KG1 (cell line): ENCODE measurements at places on chromosomes 7 and 10.

- no peak for DNase-seq
Measured at GRCh38 chr7:128030263-128030653, 979 bp downstream of the LRRC4 start.

- no peak for DNase-seq
Measured at GRCh38 chr7:7693881-7694280, 24.5 kb downstream of the RPA3 start.

DNA sequence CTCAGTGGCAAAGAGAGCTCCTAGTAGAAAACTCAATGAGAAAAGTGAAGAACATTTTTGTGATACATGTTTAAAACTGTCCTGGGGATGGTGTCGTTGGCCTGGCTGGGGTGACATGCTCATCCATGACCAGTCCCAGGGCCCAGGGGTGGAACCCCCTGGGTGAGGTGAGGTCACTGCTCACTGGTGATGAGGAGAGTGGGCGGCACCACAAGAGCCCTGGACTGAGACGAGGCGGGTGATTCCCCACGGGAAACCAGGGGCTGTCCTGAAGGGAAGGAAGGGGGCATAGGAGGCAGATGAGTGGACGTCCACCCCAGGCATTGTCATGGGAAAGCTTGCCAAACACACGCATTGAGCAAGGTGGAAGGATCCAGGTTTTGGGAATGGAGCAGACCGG lies 54.6 kb downstream of the HTR5A start:
- DNase-seq: no peak

- DNase-seq: no peak
Measured at GRCh38 chr7:33733870-33734650, 171.3 kb upstream of the BMPER start.

GRCh38 chr7:1113548-1113885 lies 25.6 kb downstream of the GPER1 start:
- DNase-seq: no peak

- no peak for DNase-seq
Measured at GRCh38 chr7:97639036-97639435, 92.8 kb upstream of the TAC1 start.

DNA sequence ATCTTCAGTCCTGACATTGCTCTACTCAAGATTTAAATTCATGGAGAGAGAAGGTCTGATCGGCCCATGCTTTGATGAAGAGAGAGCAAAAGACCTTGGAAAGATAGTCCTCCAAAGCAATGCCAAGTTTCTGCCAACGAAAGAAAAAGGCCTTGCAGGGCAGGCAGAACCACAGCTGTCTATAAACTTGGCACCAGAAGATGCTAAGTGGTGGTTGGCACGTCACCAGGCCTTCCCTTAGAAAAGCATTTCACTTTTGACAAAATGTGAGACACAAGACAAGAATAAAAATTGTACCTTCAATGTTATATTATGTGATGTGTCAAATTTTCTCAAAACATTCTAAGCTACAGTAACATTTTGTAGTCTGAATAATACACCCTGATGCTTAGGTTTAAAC lies 42.0 kb upstream of the FGFR2 start:
- no peak for DNase-seq

GRCh38 chr7:110204527-110204926 lies 886.4 kb upstream of the LRRN3 start:
- DNase-seq: no peak

DNA sequence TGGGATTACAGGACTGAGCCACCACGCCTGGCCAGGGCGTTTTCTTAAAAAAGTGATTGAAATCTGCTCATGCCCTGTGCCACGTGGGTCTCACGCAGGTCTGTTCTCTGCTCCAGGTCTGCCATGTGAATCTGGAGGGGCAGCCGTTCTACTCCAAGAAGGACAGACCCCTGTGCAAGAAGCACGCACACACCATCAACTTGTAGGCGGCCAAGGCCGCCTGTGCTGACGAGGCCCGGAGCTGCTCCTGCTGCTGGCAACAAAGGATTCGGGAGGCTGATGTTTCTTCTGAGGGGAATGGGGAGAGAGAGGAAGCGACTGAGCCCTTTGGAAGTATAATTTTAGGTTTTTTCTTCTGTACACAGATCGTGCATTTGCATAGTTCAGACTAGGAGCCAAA lies 23.6 kb upstream of the BMPR1A start:
- DNase-seq: no peak

DNA sequence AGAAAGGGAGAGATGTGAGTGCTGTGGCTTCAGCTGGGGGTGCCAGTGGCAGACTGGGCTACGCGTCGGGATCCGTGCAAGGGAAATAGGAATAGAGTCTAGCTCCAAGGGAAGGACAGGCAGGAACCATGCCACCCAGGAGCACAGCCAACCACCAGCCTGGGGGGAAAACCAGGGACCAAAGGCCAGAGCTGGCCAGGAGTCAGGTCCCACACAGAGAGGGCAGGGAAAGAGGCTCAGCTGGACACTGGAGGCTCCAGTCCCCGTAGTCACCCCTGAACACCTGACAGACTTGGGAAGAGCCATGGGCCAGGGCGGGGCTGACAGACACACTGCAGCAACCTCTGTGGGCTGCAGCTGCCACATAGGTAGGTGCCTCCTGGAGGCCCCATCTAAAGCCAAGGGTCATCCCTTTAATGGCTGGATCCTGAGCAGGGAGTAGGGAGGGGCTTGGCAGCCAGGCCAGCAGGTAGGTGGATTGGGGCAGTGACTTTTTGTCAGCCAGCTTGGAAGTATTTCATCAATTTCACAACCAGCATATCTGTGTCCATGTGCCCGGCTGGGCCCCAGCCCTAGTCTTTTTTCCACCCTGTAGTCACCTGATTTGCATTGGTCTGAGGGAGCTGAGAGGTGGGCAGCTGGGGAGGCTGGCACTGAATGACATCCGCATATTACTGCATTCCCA lies 163.2 kb downstream of the SH2D4B start:
- DNase-seq: no peak

GRCh38 chr7:55110993-55111361 lies 92.2 kb downstream of the EGFR start:
- DNase-seq: no peak

DNA sequence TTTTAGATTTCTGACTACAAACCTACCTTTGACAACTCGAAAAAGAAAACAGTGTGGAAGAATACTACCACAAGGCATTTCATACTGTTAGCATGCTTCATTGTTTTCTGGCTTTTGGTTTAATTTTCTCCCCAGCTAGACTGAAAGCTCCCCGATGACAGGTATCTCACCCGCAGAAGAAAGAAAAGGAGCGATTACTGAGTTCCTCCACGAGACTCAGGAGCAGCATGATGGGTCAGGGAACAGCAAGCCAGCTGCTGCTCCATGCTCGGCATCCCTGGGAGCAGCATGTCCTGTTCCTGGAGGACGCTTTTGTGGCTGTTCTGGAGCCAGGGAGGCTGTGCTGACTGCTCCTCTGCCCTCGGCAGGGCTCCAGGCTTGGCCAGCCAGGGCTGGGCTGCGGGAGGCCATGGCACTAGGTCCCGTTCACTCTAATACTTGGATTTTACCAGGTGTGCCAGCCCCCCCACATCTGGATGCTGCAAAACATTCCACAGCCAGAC lies 133.4 kb downstream of the PRKAG2 start:
- DNase-seq: no peak

- DNase-seq: no peak
Measured at GRCh38 chr7:46680147-46680546, 759.1 kb upstream of the IGFBP3 start.

- no peak for DNase-seq
Measured at GRCh38 chr7:115980159-115980558, 50.4 kb downstream of the TFEC start.

DNA sequence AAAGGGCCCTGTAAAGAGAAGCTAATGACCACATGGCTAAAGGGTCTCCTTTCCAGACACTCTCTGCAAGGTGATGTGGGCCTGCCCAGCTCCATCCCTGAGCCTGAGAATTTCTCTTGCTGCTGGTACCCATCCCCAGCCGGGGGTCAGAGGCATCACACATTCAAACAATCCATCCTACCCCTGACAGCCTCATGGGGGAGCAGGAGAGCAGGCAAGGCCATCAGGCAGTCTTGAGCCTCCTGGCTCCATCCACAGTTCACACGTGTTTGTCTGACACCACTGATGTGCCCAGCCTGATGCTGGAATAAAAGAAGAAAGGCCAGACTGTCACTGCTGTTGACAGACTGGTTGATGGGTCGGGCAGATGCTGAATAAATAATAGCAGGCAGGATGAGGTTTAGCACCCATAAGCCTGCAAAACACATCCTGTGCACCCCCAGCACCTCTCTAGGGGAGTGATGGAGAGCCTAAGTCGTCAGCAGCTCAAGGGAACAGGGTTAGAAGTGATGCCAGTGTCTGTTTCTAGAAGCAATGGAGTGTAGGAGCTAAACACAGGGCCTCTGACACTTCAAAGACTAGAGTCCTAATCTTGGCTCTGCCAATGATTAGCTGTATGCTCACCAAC lies 43.5 kb downstream of the TLL2 start:
- DNase-seq: no peak

GRCh38 chr10:85926986-85927385 lies 439.6 kb downstream of the GRID1 start:
- DNase-seq: no peak

DNA sequence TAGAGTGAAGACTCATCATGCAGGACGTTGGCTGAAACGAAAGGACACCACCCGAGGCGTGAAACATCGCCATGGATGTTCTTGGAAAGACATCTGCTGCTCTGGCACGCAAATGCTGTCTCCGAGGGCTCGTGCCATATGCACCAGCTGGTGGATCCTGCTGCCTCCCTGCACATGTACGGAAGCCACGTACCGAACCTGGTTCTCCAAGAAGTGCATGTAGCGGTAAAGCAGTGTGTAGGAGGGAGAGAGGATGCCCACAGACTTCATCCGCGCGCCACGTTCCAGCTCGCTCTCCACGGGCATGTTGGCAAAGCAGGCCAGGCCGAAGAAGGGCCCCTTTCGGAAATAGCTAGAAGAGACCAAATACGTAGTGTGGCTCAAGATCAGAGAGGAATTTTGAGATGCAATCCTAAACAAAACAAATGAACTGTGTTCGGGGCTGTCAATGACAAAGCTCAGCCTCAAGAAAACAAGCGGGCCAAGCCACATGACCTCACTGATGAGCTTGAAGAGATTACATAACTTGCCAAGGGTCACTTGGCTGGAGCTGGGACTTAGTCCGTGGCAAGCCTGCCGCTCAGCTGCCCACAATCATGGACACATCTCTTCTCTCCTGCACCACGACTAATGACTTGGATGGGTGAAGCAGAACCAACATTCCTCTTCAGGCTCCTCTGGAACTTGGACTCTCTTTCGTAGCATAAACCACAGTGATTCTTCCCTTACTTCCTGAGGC lies 16.5 kb downstream of the DENND11 start:
- no peak for DNase-seq

DNA sequence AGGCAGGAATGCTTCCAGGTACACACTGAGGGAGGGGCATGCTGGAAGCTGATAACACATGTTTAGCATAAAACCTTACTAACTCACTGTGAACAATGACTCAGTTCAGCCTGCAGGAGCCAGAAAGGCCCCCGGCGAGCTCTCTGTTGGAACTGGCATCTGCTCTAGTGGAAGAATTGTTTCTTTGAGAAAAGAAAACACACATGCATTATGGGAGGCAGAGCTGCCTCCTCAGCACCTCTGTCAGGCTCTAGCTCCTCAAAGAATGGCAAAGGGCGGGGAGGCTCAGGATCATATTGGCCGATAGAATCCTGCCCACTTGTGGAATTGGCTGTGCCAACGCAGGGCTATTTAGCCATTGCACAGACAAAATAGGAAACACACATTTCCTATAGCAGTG lies 338.3 kb downstream of the CXCL12 start:
- no peak for DNase-seq

GRCh38 chr7:143992670-143993069 lies 7.5 kb upstream of the OR6B1 start:
- no peak for DNase-seq

DNA sequence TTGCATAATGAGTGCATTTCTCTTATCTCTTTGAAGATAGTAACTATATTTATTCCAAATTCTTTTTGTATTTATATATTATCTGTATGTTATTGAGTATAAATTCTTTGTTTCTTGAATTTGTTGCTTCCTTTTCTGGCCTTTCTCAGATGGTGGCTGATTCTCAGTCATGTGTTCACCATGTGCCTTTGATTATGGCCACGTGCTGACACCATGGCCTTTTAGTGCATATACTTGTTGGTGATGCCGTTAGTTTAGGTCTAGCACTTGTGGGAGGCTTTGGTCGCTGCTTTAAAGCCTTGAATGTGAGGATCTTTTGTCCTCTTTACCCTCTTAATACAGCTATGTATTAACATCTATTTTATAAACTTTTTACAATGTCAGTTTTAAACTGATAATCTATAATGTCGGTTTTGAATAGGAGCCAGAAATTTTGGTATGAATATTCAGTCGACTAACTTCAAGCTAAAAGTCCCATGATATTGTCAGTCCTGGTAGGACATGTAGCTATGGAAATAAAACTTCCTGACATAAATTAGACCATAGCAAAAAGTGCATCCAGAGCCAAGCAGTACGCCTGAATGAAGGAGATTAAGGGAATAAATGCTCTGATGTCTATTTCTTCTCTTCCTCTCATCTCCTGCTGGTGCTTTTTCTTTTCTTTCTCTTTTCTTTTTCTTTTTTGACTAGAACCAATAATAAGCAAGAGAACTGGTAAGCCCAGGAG lies 130.3 kb downstream of the GNAI1 start:
- DNase-seq: no peak

DNA sequence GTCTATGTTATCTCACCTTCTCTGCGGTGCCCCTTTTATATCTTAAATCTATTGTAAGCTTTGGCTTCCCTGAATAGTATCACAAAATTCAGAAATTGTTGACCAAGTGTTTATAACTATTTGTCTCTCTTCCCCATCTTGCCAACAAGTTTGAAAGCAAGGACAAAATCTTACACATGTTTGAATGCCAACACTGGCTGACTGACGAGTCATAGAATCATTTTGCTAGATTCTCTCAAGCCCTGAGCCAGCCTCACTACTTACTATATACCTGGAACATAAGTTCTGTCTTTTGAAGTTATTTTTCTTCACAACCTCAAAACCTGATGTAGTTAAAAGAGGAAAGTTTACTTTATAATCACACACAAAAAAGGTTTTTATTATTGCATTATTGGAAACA lies 700.7 kb downstream of the PHTF2 start:
- no peak for DNase-seq

DNA sequence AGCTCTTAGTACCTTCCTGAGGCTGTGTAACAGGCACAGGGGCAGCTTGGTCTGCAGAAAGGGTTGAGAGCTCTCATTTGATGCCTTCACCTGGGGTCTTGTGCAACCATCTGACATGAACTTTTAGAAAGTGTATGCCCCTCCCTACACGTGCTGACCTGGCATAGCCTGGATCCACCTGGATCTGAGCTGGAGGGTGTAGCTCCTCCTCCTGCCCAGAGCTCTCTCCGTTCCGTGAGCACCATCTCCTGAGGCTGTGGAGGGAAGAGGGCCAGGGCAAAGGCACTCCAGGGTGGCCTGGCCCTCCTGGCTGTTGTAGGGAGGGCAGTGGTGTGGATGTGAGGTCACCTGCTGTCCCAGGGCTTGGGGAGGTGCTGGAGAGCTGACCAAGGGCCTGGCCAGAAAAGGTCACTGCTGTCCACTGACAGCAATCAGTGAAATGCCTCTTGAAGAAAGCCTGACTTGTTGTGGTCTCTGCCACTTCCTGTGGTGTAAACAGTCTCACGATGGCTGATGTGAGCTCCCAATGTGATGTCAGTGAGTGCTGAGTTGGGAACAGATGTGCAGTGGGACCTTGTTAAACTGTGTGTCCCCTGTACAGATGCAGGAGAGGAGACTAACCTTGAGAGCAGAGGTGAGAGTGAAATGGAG lies 23.0 kb downstream of the AMZ1 start:
- DNase-seq: no peak
